Hindlimb muscle (tissue), 1 donor: ENCODE measurements at places on chromosomes 4 and X. TPM values are rescaled to one million over a fixed set of nuclear protein-coding genes. Genes with fewer than 3 reads are reported as not detected.

The RADX gene
- 2.9 TPM for polyA plus RNA-seq

The RNF212 gene
- 3.6 TPM for polyA plus RNA-seq

The NIPAL1 gene
- polyA plus RNA-seq = 3.1 TPM

The ATP7A gene
- 7.3 TPM for polyA plus RNA-seq

The MAGEB2 gene
- polyA plus RNA-seq = not detected

The SLC9B1 gene
- polyA plus RNA-seq = 2.5 TPM

The MAGEA10 gene
- polyA plus RNA-seq = not detected

GRCh38 chr4:164350061-164350460, 403.9 kb upstream of the SMIM31 start:
- no peak for DNase-seq

DNA sequence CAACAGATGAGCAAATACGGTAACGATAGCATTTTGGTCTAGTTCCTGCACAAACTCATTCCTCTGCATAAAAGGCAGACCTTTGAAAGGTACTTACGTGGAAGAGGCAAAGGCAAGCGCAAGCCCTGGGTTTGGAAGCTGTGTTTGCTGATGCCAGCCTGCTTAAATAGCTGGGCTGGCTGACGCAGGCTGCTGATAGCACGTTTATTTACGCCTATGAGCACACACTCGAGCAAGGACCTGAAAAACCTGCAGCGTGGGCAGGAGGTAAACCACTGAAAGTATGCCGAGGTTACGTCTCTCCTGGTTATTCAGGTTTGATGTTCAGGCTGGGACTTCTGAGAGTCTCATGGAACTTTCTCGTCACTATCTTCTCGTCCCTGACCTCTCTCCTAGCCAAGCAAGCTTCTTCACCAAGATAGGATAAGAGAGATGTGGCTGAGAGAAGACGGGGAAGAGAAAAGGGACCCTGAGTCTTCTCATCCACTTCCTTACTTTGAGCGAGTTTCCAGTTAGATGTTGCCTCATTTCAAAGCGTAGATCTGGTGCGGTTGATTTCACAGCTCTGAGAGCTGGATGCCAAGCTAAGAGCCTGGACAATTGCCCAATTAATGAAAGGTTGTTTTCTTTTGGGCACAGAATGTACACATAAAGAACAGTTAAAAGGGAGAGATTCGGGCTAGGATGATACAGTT, at the start of gene HOPX:
TSS of gene HOPX (minus strand) at position 139 of the 695 bp plus-strand sequence. CDS start 23,480 bp downstream, outside the sequence.
- DNase-seq = no peak

GRCh38 chrX:107673933-107674479, 45.7 kb downstream of the PRPS1 start:
- no peak for DNase-seq

- DNase-seq = no peak
These were observed 94.7 kb downstream of the LINC00632 start for GRCh38 chrX:140804292-140804691.
